ENCODE measurements at places on chromosomes 5 and 9.

- no peak for DNase-seq
These were observed 254.2 kb upstream of the SLC24A2 start for GRCh38 chr9:20043035-20043434.

- no peak for DNase-seq
These were observed 9.9 kb upstream of the MEGF10 start for GRCh38 chr5:127280491-127281220.

GRCh38 chr5:71948206-71948605 lies 159.1 kb upstream of the MAP1B start:
- DNase-seq, result no peak

DNA sequence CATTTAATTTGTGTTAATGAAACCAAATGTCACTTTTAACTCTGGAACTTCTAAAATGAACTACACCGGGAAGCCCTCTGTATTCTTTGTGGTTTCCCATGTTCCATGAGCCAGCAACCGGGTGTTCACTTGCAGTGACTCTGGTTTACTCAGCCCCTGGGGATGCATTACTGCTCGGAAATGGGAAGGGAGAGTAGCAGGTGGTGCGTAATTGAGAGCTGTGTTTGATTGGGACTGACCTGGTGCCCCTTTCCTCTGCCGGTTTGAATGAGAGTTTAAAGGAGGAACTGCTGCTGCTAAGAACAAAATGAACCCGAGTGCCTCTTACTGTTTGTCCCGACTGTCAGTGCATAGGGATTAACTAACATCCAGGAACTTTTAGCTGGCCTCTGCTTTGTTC lies 100.1 kb upstream of the DHFR start:
- DNase-seq, result no peak

DNA sequence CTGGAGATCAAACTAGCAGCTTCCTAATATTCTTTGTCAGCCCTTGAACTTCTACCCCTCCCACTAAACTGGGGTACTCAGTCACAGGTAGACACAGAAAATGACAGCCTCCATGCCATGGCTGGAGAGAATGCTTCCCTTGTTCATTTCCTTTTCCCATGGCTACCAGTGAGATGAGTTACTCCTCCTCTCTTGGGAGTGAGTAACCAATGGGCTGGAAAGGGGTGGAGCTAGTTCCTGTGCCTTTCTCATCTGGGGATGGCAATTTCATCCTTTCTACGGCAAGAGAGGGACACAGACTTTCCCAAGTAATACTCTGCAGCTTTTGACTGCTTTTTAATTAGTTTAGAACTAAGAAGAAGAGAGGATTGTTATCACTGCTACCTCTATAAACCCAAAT lies 1045.6 kb upstream of the WWC1 start:
- DNase-seq, result no peak

Measured in SK-N-MC (cell line).